ENCODE measurements at places on chromosomes 7 and 10.

DNA sequence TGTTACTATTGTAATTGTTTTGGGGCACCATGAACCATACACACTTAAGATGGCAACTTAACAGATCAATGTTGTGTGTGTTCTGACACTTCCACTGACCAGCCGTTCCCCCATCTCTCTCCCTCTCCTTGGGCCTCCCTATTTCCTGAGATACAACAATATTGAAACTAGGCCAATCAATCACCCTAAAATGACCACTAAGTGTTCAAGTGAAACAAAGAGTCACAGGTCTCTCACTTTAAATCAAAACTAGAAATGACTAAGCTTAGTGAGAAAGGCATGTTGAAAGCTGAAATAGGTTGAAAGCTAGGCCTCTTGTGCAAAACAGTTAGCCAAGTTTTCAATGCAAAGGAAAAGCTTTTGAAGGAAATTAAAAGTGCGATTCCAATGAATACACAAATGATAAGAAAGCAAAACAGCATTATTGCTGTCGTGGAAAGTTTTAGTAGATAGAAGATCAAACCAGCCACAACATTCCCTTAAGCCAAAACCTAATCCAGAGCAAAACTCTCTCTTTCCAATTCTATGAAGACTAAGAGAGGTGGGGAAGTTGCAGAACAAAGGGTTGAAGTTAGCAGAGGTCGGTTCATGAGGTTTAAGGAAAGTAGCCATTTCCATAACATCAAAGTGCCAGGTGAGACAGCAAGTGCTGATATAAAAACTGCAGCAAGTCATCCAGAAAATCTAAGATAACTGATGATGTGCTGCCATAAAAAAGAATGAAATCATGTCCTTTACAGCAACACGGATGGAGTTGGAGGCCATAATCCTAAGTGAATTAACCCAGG lies 90.6 kb downstream of the MTPN start:
- no peak for DNase-seq

DNA sequence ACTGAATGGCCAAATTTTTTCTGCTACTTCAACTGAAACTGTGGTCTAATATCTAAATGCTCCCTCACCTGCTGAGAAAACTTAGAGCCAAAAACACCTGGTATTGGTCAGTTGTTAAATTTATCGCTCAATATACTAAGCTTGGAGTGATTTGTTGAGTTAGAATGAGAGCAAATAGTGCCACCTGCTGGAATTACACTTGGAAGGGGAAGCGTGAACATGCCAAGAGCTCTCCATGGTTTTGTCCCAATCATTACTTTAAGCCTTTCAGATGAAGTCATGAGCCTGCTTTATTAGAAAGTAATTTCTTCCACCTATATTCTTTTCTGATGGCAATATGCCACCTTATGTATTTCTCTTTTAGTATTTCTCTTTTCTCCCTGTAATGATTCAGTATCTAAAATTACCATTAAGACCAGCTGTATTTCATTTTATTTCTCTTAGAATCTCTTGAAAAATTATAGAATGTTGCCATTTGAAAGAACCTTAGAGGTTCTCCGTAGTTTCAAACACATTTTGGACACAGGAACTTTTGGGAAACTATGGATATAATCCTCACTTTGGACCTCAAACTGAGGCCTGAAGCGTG lies 447.8 kb upstream of the C7orf33 start:
- DNase-seq = no peak

GRCh38 chr10:86821388-86821999 lies 65.1 kb downstream of the BMPR1A start:
- no peak for DNase-seq

DNA sequence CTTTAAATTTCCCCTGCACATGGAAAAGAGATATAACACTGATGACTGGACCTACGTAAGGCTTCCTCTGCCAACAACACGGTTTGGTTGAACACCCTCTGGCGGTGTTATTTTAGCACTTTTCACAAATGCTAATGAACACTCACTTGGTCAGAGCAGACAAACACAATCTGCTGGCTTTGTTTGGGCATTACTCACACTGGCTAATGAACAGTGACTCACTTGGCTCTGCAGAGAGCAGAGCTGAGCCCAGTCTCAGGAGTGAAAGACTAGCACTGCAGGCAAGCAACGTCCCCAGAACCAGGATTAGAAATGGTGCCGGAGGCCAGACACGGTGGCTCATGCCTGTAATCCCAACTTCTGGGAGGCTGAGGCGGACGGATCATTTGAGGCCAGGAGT lies 430.8 kb downstream of the PLXNA4 start:
- no peak for DNase-seq

- no peak for DNase-seq
Measured at GRCh38 chr7:33764752-33765451, 140.4 kb upstream of the BMPER start.

- DNase-seq = no peak
Measured at GRCh38 chr10:121525251-121526134, 72.8 kb downstream of the FGFR2 start.

DNA sequence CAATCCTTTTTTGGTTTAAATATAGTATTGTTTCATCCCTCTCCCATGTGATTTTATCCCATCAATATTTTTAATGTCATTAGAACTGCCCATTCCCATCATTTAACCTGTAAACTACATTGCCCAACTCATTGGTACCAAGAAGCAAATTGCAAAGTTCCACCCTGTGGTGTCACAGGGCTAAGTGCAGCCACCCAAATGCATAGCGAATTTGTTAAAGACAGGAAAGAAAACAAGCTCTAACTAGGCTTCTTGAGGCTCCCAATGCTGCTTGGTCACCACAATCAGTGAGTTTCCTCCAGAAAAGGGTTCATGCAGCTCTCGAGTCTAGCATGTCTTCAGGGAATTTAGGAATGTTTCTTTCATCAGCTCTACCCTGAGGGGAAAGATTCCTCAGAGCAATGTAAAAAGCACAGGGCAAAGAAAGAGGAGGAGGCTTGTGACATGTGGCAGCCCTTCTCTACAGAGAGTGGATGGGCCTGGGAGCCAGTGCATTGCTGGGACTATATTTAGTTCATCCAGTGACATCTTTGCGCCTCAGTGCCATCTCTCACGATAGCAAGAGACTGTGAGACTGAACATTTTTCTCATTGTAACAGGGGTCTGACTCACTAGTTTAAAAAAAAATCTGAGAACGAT lies 58.1 kb downstream of the CAV1 start:
- DNase-seq = no peak

DNA sequence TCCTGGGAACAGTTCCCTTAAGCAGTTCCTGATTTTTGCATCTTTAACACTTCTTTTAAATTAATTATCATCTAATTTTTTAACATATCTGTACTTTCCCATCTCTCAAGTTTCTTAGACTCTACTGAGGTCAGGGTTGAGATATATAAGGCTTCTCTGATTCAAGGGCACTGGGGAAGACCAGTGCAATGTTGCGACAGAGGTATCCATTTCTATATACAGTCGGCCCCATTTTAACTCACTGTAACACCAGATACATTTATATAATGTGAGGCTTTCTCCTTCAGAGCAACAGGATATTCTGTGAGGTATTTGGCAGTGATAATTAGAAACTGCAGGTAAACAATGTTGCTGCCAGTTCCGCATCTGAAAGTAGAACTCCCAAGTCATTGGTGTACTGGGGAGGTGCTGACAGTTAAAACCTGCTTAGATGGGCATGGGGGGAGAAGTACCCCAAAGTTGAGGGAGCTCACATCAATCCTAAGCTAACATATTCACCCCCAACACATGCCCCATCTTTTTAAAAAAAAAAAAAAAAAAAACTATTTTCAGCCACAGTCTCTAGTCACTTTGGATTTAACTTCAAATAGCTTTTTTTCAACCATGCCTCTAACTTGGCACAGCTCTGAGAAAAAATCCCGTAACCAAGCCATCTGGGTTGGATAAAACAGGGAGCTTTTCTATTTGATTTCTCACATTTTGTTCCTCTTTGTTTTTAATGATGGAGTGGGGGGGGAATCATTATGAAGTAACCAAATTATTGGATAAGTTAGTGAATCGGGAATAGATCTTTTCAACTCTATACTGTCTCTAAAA lies 62.9 kb downstream of the REEP3 start:
- no peak for DNase-seq

- no peak for DNase-seq
Measured at GRCh38 chr10:50972591-50972990, 87.2 kb upstream of the A1CF start.

DNA sequence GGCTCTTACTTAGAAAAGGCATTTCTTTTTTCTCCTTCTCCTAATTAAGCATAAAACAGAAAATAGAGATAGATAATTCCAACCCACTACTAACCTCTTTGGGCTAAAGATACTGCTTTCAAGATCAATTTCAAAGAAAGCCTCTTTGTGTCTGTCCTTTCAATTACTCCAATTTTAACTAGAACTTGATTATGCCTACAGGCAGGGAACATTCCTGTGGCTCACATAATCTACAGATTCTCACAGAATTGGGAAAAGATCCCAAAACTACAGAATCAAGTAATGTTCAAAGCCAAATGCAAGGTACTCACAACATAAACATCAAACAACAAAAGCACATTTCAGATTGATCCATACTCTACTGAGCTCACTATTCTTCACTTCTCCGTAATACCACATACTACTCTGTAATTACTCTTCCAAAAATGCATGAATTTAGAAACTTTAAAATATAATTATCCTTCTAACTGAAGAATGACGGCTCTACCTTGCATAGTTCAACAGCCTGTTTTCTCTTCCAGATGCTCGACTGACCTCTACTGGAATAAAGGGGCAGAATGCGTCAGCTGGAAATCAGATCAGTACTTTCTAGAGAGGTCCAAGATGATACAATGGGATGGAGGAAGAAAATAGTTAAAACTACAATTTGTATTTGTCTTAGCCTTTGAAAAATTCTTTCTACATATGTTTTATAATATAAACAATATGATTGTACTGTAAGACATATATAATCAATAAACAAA lies 3.9 kb downstream of the MTERF1 start:
- DNase-seq = no peak

DNA sequence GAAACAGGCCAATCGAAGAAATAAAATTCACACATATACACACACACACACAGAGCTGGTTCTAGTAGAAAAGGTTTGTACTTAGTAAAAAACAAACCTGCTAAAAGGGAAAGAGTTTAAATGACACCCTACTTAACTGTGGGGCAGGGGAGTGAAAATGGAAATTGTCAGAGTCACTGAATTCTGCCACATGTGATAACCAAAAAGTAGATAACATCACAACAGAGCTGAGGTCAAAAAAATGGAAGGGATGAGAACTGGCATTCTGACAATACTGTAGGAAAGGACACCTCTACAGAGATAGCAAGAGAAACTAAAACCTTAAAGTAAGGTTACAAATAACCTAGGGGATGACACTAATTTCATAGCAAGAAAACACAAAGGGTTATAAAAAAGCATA lies 74.6 kb downstream of the CACUL1 start:
- DNase-seq = no peak

DNA sequence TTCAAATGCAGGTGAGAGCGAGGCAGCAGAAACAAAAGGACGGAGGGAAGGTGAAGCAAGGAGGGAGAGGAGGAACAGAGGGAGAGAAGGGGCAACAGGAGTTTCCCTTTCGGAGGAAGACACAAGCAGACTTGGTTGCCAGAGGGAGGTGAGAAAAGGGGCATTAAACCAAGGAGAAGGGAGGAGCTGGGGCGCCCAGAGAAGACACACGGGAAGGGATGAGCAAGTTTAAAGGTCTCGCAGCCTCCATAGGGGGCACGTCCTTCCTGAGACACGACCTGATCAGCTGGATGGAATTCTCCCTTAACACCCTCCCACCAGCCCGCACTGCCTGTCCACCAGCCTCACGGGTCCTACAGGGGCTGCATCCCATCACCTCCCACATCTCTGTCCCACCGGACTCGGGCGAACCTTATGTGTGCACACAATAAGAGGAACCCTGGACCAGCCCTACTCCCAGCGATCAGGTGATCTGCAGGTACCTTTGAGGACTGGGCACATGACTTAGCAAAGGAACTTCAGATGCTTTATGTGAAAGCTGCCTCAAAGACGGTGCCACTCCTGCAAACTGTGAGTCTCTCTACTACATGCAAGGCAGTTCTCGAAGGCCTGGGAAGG lies 251.2 kb downstream of the TNS3 start:
- no peak for DNase-seq

DNA sequence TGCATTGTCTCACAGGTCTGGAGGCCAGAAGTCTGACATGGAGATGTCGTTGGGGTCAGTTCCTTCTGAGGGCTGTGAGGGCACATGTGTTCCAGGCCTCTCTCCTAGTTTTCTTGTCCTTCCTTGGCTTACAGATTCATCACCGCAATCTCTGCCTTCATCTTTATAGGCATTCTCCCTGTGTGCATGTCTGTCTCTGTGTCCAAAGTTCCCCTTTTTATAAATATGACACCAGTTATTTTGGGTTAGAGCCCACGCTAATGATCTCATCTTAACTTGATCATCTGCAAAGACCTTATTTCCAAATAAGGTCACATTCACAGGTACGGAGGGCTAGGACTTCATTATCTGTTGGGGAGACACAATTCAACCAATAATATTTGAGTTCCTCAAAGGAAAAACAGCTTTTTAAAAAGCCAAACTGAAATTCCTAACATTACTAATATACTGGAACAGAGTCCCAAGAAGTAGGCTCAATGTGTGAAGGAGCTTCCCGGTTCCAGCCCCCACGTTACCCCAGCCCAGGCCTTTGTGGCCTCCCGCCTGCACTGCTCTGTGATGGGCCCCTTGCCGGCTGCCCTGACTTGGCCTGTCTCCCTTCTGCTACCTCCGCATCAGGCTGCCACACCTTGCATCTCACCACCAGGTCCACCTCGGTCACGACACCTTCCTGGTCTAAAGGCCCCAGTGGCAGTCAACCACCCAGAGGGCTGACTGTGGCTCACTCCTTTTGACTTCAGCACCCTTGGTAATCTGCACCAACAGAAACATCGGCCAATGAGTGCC lies 142.7 kb downstream of the KCNMA1 start:
- DNase-seq = no peak

DNA sequence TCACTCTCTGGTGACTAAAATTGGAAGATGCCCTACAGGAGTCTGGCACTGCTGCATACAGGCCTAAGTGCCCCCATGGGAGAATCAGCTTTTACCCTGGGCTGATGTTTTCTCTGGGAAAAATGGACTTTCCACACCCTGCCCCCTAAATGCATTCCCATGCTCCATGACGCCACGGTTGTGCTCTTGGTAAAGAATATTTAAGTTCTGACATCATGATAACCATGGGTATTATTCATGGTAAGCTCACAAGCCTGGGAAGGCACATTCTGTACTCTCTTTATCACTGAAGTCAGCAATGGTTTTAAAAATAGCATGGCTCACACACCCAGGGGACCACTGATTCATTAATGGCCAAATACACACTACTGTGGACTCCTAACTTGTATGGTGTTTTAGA lies 43.4 kb downstream of the HIPK2 start:
- DNase-seq = no peak

DNA sequence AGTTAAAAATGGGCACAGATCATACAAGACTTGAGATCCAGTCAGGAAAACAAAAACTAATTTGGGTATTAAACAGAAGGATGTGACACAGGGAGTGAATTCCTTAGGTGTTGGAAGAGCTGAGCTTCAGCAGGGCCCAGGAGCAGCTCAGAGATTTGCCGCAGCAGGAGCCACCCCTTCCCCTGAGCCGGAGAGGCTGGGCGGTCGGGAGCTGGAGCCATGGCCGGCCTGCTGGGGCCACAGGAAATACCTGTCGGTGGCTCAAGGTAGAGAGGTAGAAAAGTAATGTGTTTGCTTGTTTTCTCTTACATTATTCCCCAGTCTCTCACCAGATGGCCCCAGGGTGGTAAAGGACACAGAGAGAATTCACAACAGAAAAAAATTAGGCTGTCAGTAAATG lies 52.2 kb downstream of the DYNC2I1 start:
- no peak for DNase-seq
